ENCODE measurements at places on chromosomes 1 and 21.
A peak's percentile ranks its signal among the peaks of the same experiment; 100 is the strongest.

- no peak for DNase-seq
Observed at GRCh38 chr1:12244078-12244477, 14.2 kb downstream of the VPS13D start.

DNA sequence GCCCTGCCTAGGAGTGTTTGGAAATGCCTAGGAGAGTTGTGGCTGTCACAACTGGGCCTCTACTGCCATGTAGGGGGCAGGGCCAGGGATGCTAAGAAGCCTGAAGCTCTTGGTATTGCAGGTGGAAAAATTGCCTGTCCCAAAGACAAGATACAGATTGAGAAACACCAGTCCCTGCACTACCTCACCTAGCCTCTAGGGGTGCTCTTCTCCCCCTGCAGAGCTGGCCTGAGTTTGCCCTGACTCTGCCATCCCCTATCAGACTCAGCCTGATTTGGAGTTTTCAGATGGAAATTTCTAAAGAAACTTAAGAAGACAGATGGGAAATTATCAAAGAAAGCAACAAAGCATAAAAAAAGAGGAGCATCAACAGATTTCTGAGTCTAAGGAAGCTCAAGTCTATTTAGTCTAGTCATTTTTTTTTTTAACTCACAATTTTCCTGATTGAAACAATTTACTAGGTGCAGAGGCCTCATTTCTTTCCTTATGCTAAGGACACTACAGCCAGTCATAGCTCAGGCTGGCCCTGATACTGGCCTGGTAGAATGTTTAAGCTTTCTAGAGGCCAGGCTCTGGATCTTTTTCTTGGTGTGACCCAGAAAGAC is 61.4 kb upstream of the LRRN2 start:
- DNase-seq = no peak

GRCh38 chr1:243325305-243325890 is 69.6 kb downstream of the SDCCAG8 start:
- peak; percentile 74 for DNase-seq

- no peak for DNase-seq
Observed at GRCh38 chr1:18814874-18815531, 44.5 kb downstream of the TAS1R2 start.

- DNase-seq = no peak
Observed at GRCh38 chr1:15299806-15300205, 52.8 kb downstream of the FHAD1 start.

GRCh38 chr1:93549811-93550210 is 101.9 kb downstream of the FNBP1L start:
- DNase-seq = no peak

DNA sequence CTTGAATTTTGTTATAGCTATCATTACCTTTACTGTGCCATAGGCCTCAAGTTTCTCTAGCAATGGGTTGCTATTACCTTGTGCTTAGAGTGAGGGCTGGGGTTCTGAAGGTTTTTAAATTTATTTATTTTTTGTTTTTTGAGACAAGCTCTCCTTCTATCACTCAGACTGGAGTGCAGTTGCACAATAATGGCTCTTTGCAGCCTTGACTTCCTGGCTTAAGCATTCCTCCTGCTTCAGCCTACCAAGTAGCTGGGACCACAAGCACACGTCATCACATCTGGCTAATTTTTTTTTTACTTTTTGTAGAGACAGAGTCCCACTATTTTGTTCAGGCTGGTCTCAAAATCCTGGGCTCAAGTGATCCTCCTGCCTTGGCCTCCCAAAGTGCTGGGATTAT is 41.5 kb downstream of the SNX27 start:
- DNase-seq = no peak

- no peak for DNase-seq
Observed at GRCh38 chr21:28788030-28788429, 204.6 kb downstream of the LTN1 start.

GRCh38 chr1:156480411-156481192 is 20.0 kb downstream of the MEF2D start:
- no peak for DNase-seq

DNA sequence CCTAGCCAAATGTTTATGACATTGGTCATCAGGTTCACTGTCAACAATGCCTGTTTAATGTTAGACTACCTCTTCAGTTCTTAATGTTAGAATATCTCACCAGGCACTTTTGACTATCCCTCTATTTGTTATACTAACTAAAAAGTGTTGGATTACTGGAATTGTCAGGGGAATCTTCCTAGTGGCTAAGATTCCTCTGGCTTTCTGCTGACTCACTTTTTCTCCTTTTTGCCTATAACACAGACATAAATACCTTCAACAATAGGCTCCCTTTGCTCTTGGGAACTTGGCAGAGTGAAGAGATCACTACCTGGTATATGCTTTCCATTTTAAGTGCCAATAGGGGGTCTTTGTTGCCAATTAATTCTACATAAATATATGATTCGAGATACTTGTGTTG is 68.5 kb downstream of the TMEM200B start:
- DNase-seq = no peak

GRCh38 chr1:226706684-226707083 is 32.4 kb downstream of the ITPKB start:
- DNase-seq = no peak

GRCh38 chr1:20386323-20387081 is 95.8 kb downstream of the VWA5B1 start:
- DNase-seq = no peak

DNA sequence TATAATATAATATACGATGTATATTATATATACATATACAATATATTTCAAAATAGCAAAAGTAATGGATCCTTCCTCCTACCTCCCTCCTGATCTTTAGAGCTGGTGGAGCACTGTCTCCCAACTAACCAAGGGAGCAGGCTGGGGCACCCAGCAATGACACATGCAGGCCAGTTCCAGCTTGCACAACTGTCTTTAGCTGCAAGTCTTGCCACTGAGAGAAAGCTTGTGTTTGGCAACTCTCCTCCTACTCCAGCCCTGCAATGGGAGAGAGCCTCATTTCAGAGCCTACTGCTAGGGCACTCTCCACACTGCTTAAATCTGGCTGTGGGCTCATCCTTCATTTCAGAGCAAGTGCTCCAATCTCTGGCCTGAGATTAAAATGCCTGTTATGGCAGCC is 469.8 kb upstream of the OLFM3 start:
- DNase-seq = no peak

DNA sequence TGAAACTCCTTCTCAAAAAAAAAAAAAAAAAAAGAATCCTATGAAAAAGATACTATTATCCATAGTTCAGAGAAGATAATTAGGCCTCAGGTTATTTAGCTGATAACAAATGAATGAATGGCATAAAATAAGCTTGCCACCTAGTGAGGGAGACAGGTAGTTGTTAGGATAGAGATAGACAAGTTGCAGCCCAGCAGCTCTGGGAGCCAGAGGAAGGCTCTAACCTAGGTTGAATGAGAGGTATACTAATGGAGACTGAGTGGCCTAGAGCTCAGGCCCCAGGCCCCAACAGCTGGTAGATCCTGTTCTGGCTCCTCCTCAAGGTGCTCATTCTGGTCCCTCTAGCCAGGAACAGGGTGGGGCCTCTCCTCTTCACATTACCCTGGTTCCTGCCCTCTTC is 20.6 kb upstream of the RSPO1 start:
- DNase-seq = no peak

DNA sequence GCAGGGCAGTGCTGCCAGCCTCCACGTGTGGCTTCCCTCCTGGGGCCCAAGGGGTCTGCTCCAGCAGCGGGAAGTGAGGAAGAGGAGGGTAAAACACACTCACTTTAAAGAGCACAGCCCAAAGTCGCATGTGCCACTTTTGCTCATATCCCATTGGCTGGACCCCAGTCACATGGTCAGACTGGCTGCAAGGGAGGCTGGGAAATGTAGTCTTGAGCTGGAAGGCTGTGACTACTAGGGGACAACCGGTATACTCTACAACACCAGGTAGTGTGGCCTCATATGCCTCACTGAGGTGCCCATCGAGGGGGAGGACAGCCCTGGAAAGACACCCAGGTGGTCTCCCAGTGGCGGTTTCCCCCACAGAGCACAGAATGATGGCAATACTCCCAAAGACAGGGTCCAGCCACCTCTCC is 45.2 kb downstream of the CAMK2N1 start:
- DNase-seq = no peak

- DNase-seq = no peak
Observed at GRCh38 chr1:110465038-110465813, 14.3 kb downstream of the PROK1 start.

- DNase-seq = peak; percentile 20
Observed at GRCh38 chr1:206851341-206852010, 13.9 kb upstream of the IL20 start.

GRCh38 chr1:8858112-8858668 is 20.3 kb downstream of the ENO1 start:
- no peak for DNase-seq

- no peak for DNase-seq
Observed at GRCh38 chr1:236812334-236813030, 17.4 kb downstream of the MTR start.

DNA sequence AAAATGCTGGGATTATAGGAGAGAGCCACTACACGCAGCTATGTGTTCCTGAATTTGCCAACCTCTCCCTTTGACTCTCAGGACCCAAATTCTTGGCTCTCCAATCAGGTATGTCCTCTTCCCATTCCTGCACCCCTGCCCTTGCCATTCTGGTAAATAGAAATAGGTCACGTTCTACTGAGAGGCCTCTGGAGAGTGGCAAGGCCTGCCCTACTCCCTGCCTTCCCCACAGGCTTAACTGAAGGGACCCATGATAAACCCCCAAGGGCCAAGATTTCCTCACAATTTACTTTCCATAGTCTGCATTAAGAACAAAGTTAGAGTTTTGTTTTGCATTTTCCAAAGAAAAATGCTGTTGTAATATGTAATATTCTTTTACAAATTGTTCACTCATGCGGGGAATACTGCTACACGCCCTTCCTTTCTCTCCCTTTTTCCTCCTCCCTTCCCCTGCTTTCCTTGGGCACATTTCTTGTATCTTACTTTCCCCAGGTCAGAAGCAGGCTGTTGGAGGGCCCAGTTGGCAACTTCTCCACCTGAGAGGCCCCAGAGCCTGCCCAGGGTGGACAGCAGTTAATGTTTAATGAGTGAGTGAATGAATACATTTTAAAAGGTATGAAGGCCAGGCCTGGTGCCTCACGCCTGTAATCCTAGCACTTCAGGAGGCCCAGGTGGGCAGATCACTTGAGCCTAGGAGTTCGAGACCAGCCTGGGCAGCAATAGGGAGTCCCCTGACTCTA is 33.9 kb upstream of the PUM1 start:
- DNase-seq = no peak

DNA sequence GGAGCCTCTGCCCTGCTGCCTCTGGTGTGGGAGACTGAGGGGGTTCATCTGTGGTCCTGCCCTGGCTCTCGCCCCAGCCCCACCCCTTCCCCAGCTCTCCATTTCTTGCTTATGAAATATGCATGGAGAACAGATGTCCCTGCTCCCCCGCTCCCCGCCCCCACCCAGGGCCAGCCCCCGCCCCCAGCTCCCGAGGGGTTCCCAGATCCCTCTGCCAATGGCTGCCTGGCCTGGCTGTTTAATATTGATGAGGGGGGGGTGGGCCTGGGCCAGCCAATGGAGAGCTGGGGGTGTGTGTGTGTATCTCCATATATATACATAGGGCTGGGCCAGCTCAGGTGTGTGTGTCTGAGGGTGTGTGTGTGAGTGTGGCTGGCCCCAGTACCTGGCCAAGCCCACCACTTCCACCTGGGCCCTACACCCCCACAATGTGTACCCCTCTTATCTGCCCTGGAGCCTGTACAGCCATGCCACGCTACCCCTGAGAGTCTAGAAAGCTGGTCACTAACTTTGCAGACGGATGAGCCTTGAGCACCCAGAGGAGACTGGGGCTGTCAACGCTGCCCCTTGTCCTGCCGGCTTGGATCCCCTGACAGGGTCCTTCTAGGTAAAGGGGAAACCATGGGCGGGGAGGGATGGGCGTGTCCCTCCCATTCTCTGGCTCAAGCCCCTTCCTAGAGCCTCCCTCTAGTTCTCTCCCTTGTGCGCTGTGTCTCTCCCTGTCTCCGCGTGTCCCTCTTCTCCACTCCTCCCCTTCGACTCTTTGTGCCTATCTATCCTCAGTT is at the start of gene NHLH1:
NHLH1 (plus strand) TSS at position 341 of the 785 bp plus-strand sequence. CDS start 3,661 bp downstream, outside the sequence.
- no peak for DNase-seq

- DNase-seq = no peak
Observed at GRCh38 chr1:107413951-107414350, 273.1 kb downstream of the NTNG1 start.

- DNase-seq = no peak
Observed at GRCh38 chr1:18058981-18059605, 48.5 kb upstream of the IGSF21 start.

DNA sequence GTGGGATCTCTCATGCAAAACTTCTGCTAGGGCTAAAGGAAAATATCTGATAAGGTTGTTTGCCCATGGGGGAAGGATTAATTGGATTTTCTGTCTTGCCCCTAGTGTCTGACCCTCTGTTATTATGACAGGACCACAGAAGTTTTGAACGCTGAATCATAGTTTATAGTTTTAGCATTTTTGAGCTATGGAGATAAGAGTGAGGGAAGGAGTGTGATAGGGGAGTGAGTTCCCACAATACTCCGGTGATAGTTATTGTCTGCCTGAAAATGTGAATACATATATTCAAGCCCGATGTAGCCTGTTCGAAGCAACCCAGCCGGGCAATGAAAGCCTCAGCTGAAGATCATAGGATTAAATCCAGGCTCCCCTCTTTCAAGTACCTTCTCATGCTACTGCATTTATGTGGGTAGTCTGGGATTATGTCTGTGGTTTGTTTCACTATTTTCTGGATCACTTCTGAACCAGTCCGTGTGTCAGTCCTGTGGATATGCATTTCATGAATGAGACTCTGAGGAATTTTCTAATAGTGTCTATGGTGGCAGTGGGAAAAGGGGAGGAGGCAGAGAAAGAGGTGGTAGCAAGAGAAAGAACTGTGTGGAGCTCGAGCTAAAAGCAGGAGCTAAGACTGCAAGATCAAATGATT is 258.7 kb downstream of the DISC1 start:
- DNase-seq = no peak

- DNase-seq = no peak
Observed at GRCh38 chr1:117970252-117970651, 40.7 kb downstream of the WDR3 start.

GRCh38 chr1:225806249-225806648 is 3.7 kb upstream of the EPHX1 start:
- no peak for DNase-seq

- DNase-seq = no peak
Observed at GRCh38 chr1:165235777-165236291, 120.7 kb downstream of the LMX1A start.

DNA sequence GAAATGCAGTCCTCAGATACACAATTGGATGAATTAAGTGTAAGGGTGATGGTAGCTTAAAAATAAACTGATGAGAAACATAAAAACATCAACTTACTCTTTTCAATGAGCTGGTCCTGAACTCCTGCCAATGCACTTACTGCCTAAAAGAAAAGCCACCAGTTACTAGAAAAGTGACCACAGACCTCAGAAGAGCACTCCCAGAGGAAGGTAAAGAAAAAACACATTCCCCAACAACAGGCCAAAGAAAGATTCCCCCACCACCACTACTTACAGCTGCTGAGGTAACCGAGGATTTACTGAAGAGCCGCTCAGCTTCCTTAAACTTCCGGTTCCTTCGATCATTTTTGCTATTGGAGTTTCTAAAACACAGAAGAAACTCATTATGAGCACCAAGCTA is 5.4 kb downstream of the MEAF6 start:
- no peak for DNase-seq
